ENCODE measurements at places on chromosomes 5 and 9.
A peak's percentile ranks its signal among the peaks of the same experiment; 100 is the strongest.

DNA sequence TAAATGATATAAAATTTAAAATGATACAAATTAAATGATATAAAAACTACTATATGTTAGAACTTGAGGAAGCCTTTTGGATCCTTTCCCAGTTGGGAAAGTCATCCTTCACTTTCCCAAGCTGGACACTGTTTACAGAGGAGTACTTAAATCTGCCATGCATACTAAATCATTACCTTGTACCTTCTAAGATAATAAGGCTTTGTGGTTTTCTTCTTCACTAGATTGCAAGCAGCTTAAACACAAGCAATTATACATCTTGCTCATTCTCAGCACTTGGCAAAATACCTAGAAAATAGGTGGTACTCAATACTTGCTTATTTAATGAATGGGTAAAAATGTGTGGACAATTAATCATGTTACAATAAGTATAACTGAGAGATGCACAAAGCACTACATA is 666.8 kb downstream of the PTPRD start:
- no peak for DNase-seq

DNA sequence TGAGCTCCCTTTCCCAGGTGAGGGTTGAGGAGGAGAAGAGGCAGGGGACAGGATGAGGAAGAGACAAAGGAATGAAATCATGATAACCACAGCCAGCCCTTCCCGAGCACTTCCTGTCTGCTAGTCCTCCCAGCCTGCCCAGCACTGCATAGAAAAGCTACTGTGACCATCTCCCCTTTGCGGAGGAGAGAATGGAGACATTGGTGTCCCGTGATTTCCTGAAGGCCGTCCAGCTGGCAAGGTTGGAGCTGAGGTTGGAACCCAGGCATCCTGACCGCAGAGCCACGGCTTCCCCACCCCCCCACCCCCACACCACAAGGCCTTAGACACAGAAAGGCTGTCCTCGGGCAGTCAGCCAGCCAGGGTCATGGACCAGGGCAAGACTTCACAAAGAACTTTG is 131.1 kb upstream of the ICE1 start:
- DNase-seq, result no peak

GRCh38 chr5:82356021-82356420 is 77.9 kb upstream of the RPS23 start:
- no peak for DNase-seq

DNA sequence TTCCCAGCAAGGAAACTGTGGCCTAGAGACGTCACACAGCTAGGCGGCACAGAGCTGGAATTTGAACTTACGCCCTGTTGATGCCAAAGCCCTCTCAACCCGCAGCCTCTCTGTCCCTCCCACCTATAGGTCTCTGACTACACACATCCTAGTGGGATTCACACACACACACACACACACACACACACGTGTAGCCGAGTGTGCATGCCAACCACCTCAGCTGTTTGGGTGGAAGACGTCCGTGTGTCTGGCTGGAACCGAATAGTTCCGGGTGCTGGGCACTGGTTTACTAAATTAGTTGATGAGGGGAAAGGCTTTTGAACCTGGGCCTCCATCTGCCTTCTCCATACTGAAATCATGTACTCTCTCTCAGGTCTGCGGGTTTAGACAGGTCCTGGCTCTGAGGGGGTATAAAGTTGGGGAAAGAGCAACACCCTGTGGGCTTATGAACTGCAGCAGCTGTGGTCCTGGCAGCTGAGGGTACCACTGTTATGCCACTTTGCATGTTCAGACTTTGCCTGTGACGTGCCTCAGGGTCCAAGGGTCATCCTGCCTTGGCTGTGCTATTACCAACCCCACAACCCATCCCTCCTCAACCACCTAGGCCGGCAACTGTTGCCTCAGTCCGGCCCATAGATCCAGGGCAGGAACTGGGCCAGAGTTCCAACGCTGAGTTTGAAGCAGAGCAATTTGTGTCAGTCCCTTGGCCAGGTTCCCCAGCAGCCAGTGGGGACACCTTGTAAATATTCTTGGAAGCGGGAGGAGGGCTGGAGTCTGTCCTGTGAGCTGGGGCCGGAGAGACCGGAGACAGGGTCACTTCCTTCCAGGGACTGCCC is 50.5 kb downstream of the PSD2 start:
- DNase-seq, result no peak

DNA sequence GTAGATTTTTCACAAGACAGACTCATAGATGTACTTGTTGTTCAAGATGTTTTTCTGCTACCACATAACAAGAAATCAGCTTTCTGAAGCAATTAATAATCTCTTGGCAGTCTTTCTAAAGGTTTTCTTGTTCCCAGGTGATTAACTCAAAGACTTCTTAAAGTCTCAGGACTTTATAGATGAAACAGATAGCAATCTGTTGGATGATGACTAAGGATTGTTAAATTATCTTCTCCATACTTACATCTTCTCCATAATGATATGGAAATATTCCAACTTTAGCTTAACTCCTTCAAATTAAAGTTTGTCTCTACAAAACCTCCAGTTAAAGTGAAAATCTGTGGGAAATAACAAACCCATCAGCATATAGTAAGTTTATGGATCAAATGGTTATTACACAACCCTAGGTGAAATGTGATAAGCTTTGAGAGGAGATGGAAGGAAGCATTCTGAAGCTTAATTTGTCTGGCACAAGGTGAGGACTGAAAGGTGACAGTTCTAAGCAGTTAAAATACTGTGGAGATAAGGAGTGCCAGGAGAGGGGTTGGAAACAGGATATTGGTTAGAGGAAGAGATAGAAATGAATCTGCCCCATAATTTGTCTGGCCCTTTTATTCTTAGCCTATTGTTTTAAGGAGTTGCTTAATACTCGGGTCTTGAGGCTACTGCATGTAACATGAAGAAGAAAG is 326.7 kb downstream of the ADGRV1 start:
- DNase-seq, result no peak

GRCh38 chr9:89254773-89255125 is 56.2 kb upstream of the CKS2 start:
- DNase-seq, result no peak

DNA sequence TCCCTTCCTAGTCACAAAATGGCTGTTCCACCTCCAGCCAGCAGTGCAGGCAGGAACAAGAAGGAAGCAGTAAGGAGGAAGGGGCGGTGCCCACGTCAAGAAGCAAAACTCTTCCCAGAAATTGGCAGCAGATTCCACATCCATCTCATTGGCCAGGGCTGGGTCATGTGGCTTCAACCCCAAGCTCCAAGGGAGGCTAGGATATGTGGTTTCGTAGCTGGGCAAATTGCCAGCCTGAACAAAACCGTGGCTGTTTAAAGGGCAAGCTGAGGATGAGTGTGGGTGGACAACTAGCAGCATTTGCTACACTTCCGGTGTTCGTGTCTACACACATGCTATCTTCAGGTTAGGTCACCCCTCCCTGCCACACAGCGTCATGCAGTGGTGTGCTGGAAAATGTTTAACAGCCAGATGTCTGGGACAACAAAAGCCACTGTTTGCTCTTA is 92.1 kb upstream of the MAP1B start:
- DNase-seq, result no peak

- no peak for DNase-seq
Observed at GRCh38 chr5:178423431-178423830, 166.8 kb downstream of the COL23A1 start.

GRCh38 chr5:31492869-31493268 is 39.0 kb downstream of the DROSHA start:
- no peak for DNase-seq

DNA sequence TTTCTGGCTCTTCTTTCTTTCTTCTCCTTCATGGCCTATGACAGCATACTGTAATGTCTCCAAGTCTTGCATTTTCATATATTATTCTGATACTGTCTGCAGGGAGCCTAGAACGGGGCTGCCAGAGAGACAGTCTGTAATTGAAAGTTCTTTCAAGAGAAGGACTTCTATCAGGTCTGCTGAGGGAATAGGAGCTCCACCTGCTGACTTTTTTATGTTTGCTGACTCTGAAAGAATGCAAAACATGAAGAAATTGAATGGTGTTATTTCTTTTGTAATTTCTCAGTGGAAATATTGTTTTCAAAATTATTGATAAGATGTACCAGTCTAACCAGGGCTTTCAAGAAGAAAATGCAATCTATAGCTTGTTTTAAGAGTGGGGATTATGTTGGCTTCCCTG is 121.9 kb upstream of the RFX3 start:
- DNase-seq, result no peak

GRCh38 chr5:175851727-175852126 is 19.7 kb upstream of the CPLX2 start:
- no peak for DNase-seq

DNA sequence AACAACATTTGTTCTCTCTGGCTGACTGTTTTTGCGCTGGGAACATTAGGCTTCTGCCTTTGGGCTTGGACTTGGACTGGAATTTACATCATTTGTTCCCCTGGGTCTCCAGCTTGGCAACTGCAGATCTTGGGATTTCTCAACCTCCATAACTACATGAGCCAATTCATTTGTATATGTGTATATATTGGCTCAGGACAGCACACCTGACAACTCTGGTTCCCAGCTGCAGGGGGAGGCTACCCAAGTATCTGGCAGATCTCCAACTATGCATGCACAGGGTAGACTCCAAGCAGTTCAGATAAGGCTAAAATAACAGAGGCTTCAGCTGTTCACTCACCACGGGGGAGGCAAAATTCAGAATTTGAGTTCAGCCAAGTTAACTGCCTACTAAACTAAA is 31.6 kb upstream of the F2RL1 start:
- peak; percentile 98 for DNase-seq

- no peak for DNase-seq
Observed at GRCh38 chr5:132557478-132558172, 848 bp downstream of the RAD50 start.

DNA sequence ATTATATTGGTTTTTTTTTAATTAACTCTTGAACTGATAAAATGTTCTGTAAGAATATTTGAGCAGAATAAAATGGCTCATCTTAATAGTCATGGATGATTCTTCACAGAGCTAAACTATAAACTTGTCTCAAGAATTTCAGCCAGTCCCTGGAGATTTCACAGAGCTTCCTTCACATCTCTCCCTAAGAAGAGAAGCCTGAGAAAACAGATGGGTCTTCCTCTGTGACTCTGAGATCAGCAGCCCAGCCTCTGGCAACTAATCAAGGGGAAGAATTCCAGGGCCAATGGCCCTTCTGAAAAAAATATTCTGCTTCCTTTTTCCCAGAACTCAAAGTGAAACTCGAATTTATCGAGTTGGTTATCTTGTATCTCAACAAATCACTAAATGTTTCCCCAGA is 122.2 kb upstream of the ITGA1 start:
- DNase-seq, result no peak

DNA sequence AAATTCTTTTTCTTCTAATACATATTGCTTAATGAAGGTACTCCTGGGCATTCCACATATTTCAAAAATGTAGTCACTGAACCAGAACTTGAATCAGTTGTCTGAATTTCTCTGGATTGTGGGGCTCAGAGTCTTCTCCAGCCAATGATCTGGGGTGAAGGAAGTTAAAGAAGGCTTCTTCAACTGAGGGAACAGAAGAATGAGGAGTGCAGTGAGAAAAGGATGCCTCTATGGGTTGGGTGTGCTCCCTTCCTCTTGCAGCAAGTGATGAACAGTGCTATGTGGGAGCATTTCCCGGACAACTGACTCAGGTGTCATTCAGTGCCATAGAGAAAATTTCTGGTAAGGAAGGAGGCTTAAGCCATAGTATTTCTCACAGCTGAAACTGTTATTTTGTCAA is 7.9 kb downstream of the LNPEP start:
- DNase-seq, result no peak

DNA sequence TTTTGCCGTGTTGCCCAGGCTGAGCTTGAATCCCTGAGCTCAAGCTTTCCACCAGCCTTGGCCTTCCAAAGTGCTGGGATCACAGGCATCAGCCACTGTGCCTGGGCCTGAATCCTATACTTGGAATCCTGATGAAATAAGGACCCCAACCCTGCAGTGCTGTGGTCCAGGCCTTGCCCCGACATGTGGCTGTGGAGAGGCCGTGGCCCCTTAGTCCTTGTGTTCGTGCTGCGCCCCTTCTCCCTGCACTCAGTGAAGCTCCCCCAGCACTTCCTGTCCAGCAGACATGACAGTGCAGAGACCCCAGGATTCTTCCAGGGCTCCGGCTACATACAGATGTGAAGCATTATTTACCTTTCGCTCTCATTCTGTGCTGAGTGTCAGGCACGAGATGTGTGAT is 52.9 kb downstream of the EHMT1 start:
- no peak for DNase-seq

DNA sequence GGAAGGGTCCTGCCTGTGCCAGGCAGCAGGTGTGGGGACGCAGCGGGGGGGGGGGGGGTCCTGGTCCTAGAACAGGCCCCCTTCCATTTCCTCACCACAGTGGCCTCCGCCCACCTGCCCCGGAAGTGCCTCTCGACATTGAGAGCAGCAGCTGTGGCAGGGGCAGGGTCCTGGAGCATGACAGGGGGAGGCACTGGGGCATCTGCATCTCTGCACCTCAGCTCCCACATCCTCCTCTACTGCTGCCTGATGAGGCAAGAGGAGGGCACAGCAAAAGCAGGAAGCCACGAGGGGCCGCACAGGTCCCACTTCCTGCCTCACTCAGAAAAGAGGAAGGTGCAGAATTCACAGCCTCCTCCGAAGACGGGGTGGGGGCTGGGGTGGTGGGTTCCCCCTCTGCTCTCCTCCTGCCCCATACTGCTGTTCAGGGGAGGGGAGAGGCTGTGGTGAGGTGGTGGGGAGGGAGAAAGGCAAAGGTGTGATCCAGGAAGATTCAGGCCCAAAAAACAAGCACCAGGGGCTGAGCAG is 14.8 kb downstream of the AKNA start:
- DNase-seq, result no peak

DNA sequence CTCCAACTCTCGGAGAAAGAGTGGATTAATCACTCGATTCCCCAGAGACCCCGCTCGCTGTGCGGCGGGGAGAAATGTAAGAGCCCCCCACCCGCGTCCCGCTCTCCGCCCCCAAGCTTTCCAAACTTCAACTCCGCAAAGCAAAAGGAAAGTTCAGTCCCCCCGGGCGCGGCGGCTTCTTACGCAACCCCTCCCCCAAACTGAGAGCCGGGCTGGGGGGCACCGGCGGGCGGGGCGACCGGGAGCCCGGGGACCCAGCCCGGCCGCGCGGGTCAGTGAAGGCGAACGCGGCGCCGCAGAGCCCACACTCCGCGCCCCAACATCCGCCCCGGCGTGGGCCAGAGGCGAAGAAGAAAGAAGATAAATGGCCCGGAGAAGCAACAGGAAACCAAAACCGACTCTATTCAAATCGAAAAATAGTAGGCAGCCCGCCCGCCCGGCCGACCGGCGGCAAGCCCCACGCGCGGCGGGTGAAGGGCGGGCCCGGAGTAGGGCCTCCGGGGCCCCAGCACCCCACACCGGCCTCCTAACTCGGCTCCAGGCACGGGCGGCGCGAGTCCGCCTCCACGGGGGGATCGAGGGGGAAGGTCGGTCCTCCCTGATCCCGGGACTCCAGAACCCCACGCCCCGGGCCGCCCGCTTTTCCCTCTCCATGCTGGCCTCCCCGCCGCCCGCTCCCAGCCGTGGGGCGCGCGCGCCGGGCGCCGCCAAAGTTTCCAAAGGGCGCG is 720 bp downstream of the NOTCH1 start:
- no peak for DNase-seq

DNA sequence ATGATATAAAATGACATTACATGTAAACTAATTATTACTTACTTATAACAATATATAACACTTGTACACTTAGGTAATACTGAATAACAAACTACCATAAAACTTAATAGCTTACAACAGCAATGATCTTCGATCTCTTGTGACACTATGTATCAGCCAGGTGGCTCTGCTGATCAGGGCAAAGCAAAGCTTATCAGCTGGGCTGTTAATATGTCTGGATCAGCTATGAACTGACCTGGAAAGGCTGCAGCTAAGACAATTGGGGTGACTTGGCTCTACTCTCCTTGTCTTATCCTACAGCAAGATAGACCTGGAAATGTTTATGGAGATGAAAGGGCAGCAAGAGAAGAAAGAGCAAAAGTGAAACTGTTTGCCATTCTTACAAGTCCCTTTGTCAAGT is 511.3 kb downstream of the TLR4 start:
- DNase-seq, result no peak
